ENCODE measurements at places on chromosomes 7 and 10.
A peak's percentile ranks its signal among the peaks of the same experiment; 100 is the strongest.

GRCh38 chr7:14336256-14336655 is 346.8 kb upstream of the ETV1 start:
- DNase-seq: no peak

GRCh38 chr7:39664057-39664456 is 40.7 kb downstream of the RALA start:
- no peak for DNase-seq

GRCh38 chr10:34526186-34526585 is 288.9 kb downstream of the PARD3 start:
- DNase-seq: no peak

- DNase-seq: no peak
Observed at GRCh38 chr10:123126246-123126645, 9.5 kb upstream of the HMX3 start.

GRCh38 chr10:129968020-129968852 is 4.2 kb upstream of the EBF3 start:
- DNase-seq: no peak

DNA sequence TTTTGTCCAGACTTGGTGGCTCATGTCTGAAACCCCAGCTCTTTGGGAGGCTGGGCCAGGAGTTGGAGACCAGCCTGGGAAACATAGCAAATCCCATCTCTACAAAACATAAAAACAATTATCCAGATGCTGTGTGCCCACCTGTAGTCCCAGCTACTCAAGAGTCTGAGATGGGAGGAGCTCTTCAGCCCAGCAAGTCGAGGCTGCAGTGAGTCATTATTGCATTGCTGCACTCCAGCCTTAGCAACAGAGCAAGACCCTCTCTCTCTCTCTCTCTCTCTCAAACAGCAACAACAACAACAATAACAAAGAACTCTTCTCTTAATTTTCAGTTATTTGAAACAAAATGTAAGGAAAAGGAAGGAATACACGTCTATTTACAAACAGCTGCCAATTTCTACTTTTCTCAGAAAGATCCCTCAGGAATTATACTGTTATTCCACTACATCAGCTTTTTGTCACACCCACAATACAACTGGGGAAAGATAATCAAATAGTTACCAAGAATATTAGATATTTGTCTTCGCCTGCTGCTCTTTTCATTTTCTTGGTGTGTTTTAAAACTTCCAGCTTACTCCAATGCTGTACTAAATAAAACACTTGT is 5.1 kb upstream of the TSPAN12 start:
- DNase-seq: no peak

DNA sequence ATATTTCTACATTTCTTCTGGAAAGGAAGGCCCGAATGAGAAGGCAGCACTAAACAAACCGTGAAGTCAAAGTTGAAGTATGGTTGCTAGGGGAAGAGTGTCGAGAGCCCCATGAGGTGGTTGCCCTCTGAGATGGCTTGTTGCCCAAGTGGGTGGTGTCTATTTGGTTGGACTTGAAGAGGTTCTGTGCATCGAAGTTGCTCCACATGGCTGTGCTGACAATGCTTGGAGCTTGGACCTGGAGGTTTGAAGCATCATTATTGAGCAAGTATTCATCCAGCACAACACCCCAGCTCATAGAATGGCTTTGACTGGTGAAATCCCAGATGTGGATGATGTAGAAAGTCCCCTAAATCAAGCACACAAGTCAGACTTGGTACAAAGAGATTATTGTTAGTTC is 165.2 kb upstream of the CDCA7L start:
- DNase-seq: no peak

DNA sequence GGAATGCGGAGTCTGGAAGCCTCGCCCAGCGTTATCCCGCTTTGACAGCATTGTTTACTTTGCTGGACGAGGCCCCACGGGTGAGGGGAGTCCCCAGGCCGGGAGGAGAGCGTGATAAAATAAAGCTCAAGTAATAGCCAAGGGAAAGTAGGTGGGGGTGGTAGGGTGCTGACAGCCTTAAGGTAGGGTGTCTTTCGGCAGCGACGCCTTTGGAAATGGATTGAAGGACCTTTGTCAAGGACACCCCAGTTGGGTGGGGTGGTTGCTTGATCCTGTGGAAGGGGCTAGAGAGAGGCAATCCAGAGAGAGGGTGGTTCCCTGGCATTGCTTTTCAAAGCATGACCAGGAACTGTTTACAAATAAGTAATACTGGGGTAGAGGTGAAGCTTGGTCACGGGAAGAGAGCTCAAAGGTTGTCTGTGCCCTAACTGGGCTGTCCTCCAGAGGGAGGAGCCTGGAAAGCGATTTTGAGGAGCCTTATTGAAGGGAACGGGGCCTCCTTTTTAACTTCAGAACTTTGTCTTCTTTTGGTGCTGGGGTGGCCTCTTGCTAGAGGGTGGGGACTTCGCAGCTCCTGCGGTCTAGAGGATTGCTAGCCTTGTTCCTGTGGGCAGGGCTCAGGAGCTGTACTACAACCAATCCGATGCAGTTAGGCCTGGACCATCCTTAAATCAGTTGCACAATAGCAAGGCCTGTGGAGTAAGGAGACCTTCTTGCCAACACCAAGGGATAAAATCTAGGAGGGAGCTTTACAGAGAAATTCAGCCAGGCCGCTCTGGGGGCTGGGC is 1.3 kb downstream of the EIF4EBP2 start:
- no peak for DNase-seq

DNA sequence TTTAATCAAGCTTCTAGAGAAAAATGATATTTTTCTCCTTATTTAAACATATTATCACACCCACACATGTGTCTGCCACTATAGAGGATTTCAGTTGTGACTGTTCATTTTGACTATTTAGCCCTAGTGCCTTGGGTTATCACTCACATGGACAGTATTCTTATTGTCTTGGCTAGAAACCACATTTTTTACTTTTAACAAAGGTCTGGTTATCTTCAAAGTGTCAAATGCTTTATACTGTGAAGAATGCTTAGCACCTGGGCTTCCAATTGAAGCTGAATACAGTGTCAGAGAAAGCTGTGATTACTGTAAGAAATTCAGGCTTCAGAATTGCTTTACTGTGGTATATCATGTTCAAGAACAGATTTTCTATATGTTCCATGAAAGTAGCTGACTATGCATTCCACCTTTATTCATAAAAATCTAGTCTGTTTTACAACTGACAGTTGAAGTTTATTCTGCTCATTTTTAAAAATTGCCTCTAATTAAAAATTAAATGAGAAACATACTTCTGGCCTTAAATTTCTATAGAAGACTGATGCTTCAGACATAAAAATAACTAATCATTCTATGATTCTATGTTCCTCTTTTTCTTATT is 278.6 kb downstream of the SEMA3D start:
- DNase-seq: no peak

DNA sequence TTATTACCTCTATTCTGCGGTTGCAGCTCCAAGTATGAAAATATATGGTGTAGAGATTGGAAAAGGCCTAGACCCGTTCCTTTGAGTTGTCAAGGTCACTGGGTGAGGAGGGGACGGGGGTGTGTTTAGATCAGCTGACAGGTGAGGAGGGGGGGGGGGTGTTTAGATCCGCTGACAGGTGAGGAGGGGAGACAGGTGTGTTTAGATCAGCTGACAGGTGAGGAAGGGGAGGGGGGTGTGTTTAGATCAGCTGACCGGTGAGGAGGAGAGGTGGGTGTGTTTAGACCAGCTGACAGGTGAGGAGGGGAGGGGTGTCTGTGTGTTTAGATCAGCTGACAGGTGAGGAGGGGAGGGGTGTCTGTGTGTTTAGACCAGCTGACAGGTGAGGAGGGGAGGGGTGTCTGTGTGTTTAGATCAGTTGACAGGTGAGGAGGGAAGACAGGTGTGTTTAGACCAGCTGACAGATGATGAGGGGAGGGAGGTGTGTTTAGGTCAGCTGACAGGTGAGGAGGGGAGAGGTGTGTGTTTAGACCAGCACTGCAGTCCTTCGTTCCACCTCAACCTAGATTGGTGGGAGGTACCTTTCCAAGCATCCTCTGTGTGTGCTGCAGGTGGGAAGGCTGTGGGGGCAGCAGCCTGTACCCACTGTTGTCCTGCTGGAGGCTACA is 655.0 kb upstream of the ADARB2 start:
- DNase-seq: no peak

DNA sequence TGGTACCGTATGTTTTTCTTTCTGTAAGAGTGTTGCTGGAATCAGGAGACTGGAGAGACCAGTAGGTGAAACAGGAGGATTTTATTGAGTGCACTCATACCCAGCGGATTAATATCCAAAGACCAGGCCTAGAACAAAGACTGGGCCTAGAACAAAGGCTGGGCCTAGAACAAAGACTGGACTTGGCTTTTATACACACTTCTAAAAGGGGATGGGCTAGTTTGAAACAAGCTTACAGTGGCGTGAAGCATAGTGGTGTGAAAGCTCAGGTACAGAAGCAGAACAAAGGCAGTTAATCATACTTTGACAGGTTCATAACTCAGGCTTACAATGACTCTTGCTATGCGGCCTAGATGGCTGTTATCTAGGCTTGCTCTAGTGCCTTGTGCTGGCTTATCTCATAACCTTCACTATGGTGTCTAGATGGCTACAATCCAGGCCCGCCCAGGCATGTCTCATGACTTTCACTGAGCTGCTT is 67.7 kb downstream of the TRIM24 start:
- no peak for DNase-seq

DNA sequence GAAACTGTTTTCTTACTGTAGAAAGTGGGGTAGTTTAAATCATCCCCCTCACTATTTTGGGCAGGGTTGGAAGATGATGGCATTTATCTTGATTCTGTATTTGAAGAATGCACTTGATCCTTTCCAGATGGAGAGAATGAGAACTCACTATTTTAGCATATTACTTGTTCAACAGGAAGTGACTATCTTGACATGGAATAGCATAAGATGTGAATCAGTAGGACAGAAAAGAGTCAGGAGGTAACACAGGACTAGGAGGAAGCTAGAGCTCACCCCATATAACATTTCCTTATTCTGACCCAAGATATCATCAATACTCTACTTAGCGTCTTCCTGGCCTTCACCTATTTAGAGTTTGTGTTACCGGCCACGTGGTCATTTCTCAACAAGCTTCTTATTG is 400.2 kb downstream of the PHTF2 start:
- DNase-seq: no peak

- no peak for DNase-seq
Observed at GRCh38 chr7:157493017-157493416, 156.2 kb downstream of the DNAJB6 start.

DNA sequence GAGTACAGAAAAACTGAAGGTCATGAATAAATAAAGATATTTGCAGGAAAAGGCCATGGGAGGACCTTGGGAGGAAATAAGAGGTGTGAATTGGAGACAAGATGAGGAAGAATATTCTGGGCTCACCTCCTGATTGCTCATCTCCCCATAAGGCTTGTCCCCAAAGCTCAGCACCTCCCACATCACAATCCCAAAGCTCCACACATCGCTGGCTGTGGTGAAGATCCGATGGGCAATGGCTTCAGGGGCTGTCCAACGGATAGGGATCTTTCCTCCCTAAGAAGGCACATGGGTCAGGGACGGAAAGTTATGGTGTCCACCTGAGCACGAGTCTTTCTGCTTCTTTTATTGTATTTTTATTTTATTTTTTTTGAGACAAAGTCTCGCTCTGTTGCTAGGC is 12.9 kb downstream of the ZYX start:
- DNase-seq: no peak

DNA sequence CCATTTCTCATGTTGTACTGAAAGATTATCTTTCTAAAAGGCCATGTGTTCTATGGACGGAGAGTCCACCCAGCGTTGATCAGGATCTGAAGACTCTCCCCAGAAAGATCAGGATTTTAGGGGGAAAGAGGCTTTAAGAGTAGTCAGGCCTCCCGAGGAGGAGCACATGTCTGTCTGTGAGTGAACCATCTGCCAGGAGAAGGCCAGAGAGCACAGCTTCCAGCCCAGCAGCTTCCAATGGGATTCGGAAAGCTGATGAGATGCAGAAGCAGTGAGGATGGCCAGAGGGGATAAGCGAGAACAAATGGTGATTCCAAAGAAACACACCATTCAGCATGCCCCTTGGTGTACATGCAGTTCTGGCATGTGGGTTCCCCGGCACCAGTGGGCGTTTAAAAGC is 88.5 kb upstream of the TCERG1L start:
- no peak for DNase-seq

DNA sequence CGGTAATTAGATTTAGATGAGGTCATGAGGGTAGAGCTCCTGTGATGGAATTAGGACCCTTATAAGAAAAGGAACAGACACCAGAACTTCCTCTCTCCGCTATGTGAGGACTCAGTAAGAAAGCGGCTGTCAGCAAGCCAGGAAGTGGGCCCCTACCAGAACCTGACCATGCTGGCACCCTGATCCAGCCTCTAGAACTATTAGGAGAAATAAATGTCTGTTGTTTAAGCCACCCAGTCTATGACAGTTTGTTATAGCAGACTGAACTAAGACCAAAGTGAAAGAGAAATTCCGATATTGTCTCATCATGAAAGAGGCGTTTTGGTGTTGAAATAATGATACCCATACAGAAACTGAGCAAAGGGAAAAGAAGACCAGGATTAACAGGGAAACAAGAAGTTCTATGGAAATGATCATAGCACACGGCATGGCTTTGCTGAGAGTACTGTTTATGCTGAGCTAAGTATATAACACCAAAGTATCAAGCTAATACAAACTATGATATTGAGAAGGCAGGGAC is 9.2 kb downstream of the CLEC2L start:
- no peak for DNase-seq

DNA sequence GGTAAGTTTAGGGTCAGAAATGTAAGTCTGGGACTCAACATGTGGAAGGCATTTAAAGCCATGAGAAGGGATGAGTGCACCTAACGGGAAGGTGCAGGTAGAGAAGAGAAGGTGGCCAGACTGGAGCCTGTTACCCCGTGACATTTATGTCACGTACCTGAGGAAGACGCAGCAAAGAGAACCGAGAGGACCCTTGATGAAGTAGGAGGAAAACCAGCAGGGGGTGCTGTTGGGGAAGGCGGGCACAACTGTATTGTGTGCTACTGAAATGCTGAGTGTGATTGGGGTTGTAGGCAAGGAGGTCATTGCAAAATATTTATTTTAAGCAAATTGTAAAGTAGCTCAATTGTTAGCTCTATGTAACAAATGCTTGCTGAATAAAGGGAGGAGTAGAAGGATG is 338.2 kb upstream of the PRKCQ start:
- DNase-seq: peak; percentile 64

DNA sequence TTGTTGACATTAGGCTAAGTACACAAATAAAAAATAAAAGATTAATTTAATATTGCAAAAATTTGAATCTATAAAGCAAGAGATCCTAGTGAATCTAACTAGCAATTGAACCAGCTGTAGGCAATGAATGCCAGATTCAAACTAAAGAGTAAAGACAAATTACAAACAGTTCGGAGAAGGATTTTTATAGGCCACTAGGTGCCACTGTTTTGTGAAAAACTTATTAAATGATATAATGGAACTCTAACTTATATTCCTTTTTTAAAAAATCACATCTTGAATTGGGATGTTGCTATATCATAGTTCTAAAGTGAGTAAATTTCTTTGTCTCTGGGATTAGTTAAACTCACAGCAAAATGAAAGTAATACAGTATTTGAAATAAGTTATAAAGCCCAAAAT is 39.1 kb upstream of the GNAI1 start:
- no peak for DNase-seq

- no peak for DNase-seq
Observed at GRCh38 chr10:73340121-73340520, 18.5 kb downstream of the CFAP70 start.

All from activated CD4-positive, alpha-beta T cell treated with anti-CD3 and anti-CD28 coated beads for 24 hours (primary cell).